ENCODE measurements at places on chromosomes 16 and 17. TPM values are rescaled to one million over a fixed set of nuclear protein-coding genes. Genes with fewer than 3 reads are reported as not detected.

Gene CMTM1
- 2.9 TPM for total RNA-seq

Gene ASPA
- not detected for total RNA-seq

Gene SHISA6
- not detected for total RNA-seq

Gene PHLPP2
- total RNA-seq, result 5.9 TPM

- DNase-seq, result no peak
Observed at GRCh38 chr17:40541060-40541872, 24.0 kb downstream of the CCR7 start.

DNA sequence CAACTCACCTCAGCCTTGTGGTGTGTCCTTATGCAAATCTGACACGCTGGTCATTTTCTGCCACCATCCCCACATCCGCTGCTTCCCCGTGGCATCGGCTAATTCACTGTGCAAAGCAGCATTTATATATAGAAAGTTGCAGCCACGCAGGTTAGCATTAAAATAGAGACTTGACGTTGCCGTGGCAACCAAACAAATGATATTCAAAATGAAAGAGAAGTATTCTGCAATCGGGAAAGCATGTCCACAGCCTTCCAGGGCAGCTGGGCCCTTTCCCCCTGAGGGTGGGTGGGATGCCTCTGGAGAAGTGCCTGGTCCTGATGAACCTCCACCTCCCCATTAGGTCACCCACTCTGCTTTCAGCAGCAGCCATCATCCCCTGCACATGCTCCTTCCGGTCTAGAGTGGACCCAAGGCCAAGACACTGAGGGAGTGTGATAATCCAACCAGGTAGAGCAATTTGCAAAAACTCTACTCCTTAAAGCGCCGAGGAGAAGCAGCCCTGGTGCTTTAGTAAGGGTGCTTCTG lies 138.7 kb downstream of the GAS7 start:
- no peak for DNase-seq

Measured in pulmonary artery endothelial cell (primary cell).